ENCODE measurements at places on chromosomes 7 and 10.

- no peak for DNase-seq
- H3K4me3 ChIP-seq = no peak overlapping the region
- H3K27ac ChIP-seq = no peak overlapping the region
- no peaks in the 10 kb centered on the region for H3K4me1 ChIP-seq
- H3K36me3 ChIP-seq = no peaks in the 10 kb centered on the region
Observed at GRCh38 chr10:118776033-118776432, 21.3 kb upstream of the CACUL1 start.

- no peak overlapping the region for H3K4me3 ChIP-seq
- no peak for DNase-seq
- H3K36me3 ChIP-seq = no peaks in the 10 kb centered on the region
- H3K4me1 ChIP-seq = peaks cover 16% of the 10 kb centered on the region
Observed at GRCh38 chr10:28545967-28546644, 13.2 kb downstream of the WAC start.

- no peaks in the 10 kb centered on the region for H3K4me1 ChIP-seq
- H3K27ac ChIP-seq = no peak overlapping the region
- H3K4me3 ChIP-seq = no peak overlapping the region
Observed at GRCh38 chr7:26664735-26665416, 199.5 kb downstream of the SKAP2 start.

- peaks cover 21% of the 10 kb centered on the region for H3K27me3 ChIP-seq
- H3K27ac ChIP-seq = no peak overlapping the region
- no peak overlapping the region for H3K4me3 ChIP-seq
- H3K4me1 ChIP-seq = peaks cover 8% of the 10 kb centered on the region
Observed at GRCh38 chr10:3071405-3072198, 4.3 kb downstream of the PFKP start.

- no peaks in the 10 kb centered on the region for H3K36me3 ChIP-seq
- no peak for DNase-seq
- no peak overlapping the region for H3K4me3 ChIP-seq
- H3K27me3 ChIP-seq = peaks cover 25% of the 10 kb centered on the region
Observed at GRCh38 chr10:7428673-7429350, 18.0 kb upstream of the SFMBT2 start.

DNA sequence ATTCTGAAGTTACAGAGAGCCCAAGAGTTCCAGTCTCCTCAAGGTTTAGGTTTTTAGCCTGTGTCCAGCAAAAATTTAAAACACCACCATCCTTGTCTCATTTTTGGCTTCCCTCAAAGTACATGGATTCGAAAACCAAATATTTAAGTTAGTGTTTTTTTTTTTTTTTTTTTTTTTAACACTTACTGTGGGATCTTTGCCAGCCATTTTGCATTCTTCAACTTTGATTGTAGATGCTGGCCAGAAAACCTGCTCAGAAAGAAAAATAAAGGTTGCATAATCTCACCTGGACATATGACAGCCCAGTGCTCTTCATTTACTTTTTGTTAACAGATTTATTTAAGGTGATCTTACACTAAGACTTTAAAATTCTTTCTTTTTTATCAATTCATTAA is 91.6 kb downstream of the SEMA3C start:
- H3K27ac ChIP-seq = no peak overlapping the region
- H3K4me1 ChIP-seq = peaks cover 15% of the 10 kb centered on the region
- no peak overlapping the region for H3K4me3 ChIP-seq
- no peaks in the 10 kb centered on the region for H3K27me3 ChIP-seq

- DNase-seq = no peak
- no peaks in the 10 kb centered on the region for H3K27me3 ChIP-seq
- H3K4me1 ChIP-seq = peaks cover 22% of the 10 kb centered on the region
- H3K4me3 ChIP-seq = no peak overlapping the region
Observed at GRCh38 chr7:98771941-98772603, 97.7 kb downstream of the TMEM130 start.

- H3K27ac ChIP-seq = peak overlapping the region; percentile 99
- no peaks in the 10 kb centered on the region for H3K27me3 ChIP-seq
Observed at GRCh38 chr10:122113161-122113944, 124.4 kb downstream of the TACC2 start.

GRCh38 chr7:157898261-157898660 is 561.5 kb downstream of the DNAJB6 start:
- H3K4me1 ChIP-seq = no peaks in the 10 kb centered on the region
- no peaks in the 10 kb centered on the region for H3K27me3 ChIP-seq
- no peak for DNase-seq
- no peak overlapping the region for H3K27ac ChIP-seq

DNA sequence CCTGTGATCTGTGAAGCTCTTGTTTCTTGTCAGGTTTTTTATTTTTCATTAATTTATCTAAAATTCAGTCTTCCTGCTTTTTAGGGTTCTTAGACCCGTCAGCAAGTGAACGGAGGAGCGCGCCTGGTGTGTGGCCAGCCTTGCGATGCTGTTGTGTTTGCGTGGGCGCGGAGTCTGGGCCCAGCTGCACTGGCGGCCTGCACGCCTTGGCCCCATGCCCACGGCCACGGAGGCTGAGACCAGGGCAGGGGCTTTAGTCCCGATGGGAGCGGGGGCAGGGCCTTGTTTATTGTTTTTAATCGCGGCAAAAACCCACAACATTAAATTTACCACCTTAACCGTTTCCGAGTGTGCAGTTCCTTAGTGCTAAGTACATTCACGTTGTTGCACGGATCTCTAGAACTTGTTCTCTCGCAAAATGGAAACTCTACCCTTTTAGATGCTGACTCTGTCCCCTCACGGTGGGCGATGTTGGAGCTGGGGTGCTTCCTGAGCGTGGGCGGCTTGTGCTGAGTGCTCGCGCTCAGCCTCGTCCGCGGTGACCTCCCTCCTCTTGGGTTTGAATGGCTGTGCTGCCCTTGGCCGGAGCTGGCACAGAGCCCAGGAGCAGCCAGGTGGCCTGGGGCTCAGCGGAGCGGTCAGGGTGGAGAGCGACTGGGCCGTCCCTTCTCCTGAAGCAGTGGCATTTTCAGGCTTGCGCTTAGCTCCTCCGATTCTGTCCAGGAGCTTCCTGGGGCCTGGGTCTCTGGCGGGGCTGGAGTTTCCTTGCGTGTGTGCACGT is 69.1 kb downstream of the INPP5A start:
- no peaks in the 10 kb centered on the region for H3K27me3 ChIP-seq
- H3K4me3 ChIP-seq = no peak overlapping the region
- DNase-seq = no peak
- no peaks in the 10 kb centered on the region for H3K36me3 ChIP-seq
- no peak overlapping the region for H3K27ac ChIP-seq

DNA sequence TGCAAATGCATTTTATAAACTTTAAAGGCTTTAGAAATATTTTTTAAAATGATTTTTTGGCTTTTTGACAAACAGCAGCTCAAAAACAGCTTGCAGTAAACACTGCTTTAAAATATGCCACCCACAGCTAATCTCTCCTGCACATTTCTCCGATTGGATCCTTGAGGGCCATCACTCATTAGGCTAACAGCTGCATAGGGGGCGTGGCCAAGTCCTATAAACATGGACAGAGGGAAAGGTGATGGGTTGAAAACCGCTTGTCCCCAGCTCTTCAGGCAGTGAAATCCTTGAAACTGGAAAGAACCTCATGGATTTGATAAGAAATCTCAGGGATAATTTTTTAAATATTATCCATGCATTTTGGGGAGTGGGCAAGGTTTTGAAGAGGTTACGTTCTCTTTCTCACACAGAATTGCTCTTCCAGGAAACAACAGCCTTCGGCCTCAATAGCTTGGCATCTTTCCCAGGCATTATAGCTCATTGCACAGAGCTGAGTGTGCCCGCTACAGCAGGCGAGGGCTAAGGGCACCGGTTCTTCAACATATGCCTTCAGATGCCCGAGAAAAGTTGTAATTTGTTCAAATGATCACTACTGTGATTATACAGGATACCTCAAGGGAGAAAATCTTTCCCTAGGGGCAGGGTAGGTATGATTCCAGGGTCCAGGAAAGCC is 1.7 kb downstream of the PLEKHS1 start:
- no peaks in the 10 kb centered on the region for H3K4me1 ChIP-seq
- H3K27ac ChIP-seq = no peak overlapping the region
- no peaks in the 10 kb centered on the region for H3K36me3 ChIP-seq
- H3K4me3 ChIP-seq = no peak overlapping the region
- H3K27me3 ChIP-seq = no peaks in the 10 kb centered on the region

- no peak overlapping the region for H3K4me3 ChIP-seq
- H3K27ac ChIP-seq = no peak overlapping the region
- peaks cover 5% of the 10 kb centered on the region for H3K4me1 ChIP-seq
- no peak for DNase-seq
- H3K36me3 ChIP-seq = no peaks in the 10 kb centered on the region
Observed at GRCh38 chr10:86792461-86793167, 36.2 kb downstream of the BMPR1A start.

DNA sequence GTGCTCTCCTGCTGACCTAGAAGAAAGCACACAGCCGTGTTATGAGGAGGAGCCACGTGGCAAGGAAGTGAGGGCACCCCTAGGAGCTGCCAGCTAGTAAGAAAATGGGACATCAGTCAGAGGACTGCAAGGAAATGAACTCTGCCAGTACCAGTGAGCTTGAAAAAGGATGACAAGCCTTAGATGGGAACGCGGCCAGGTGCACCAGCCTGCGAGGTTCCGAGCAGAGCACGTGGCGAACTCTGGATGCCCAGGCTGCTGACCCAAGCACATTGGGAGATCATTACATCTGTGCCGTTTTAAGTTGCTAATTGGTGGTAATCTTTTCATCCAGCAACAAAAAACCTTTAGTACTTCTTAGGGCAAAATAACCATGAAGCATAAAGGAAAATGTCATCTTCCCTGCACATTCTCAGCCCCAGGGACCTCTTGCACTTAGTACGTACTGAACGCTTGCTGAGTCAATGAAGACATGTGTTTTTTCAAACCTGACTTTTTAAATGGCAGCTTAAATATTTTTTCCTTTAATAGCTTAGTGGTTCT is 69.4 kb downstream of the AMZ1 start:
- no peaks in the 10 kb centered on the region for H3K27me3 ChIP-seq
- peak; percentile 30 for DNase-seq
- H3K4me3 ChIP-seq = no peak overlapping the region
- peak overlapping the region; percentile 87 for H3K27ac ChIP-seq
- peaks cover 27% of the 10 kb centered on the region for H3K4me1 ChIP-seq

DNA sequence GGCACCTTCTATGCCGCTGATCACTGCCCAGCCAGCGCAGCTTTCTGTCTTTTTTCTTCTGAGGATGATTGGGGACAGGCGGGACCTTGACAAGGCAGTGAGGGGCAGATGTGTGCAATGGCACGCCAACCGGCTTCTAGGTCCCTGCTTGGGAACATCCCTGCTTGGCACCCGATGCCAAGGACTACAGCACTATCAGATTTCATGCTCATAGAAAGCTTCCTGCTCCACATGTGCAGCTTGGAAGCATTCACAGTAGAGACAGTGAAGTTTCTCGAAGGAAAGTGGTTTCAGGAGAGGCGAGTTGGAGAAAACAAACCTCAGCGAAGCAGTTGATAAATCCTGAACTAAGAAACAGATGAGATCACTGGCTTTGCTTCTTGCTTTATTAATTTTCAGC is 267.5 kb upstream of the HABP2 start:
- DNase-seq = no peak
- no peaks in the 10 kb centered on the region for H3K36me3 ChIP-seq
- no peaks in the 10 kb centered on the region for H3K4me1 ChIP-seq
- H3K27me3 ChIP-seq = no peaks in the 10 kb centered on the region

- H3K4me3 ChIP-seq = no peak overlapping the region
- no peak for DNase-seq
- peaks cover 11% of the 10 kb centered on the region for H3K4me1 ChIP-seq
- no peaks in the 10 kb centered on the region for H3K36me3 ChIP-seq
Observed at GRCh38 chr10:116715341-116715740, 27.0 kb downstream of the HSPA12A start.

- DNase-seq = no peak
- no peak overlapping the region for H3K4me3 ChIP-seq
- no peaks in the 10 kb centered on the region for H3K36me3 ChIP-seq
- H3K27ac ChIP-seq = no peak overlapping the region
Observed at GRCh38 chr7:74223711-74224510, 14.1 kb downstream of the LAT2 start.

GRCh38 chr10:133379801-133380666 is 972 bp downstream of the PAOX start:
- peak overlapping the region; percentile 98 for H3K4me3 ChIP-seq
- no peaks in the 10 kb centered on the region for H3K27me3 ChIP-seq
- no peak for DNase-seq
- peak overlapping the region; percentile 84 for H3K27ac ChIP-seq

GRCh38 chr7:91660734-91661356 is 219.7 kb downstream of the MTERF1 start:
- H3K27me3 ChIP-seq = no peaks in the 10 kb centered on the region
- peaks cover 6% of the 10 kb centered on the region for H3K4me1 ChIP-seq
- H3K36me3 ChIP-seq = no peaks in the 10 kb centered on the region
- no peak overlapping the region for H3K27ac ChIP-seq
- DNase-seq = no peak

DNA sequence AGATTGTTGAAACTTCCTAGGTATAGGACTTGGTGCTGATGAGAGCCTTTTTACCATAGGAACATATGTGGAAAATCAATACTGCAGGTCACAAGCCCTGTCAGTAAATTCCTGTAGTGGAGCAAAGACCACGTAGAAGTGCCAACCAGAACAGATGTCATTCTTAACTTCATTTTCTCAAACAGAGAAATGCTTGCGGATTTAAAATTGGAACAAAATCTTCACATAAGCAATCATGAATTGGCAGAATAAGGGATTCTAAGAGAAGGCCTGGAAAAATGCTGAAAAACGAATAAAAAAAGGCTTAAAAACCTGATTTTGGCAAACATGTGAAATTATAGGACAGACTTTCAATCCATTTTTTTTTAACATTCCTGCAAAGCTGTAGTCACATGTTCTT is 80.8 kb upstream of the SMIM30 start:
- no peak overlapping the region for H3K27ac ChIP-seq
- no peaks in the 10 kb centered on the region for H3K4me1 ChIP-seq
- DNase-seq = no peak
- H3K36me3 ChIP-seq = no peaks in the 10 kb centered on the region

- DNase-seq = no peak
- H3K4me3 ChIP-seq = no peak overlapping the region
- no peak overlapping the region for H3K27ac ChIP-seq
- H3K4me1 ChIP-seq = no peaks in the 10 kb centered on the region
Observed at GRCh38 chr10:75302029-75302428, 66.3 kb upstream of the COMTD1 start.

- peaks cover 22% of the 10 kb centered on the region for H3K4me1 ChIP-seq
- H3K27ac ChIP-seq = no peak overlapping the region
- H3K4me3 ChIP-seq = no peak overlapping the region
- H3K36me3 ChIP-seq = no peaks in the 10 kb centered on the region
- DNase-seq = no peak
- H3K27me3 ChIP-seq = no peaks in the 10 kb centered on the region
Observed at GRCh38 chr7:155228894-155229293, 68.8 kb upstream of the INSIG1 start.

GRCh38 chr10:108801775-108802517 is 1121.4 kb downstream of the XPNPEP1 start:
- no peaks in the 10 kb centered on the region for H3K4me1 ChIP-seq
- H3K4me3 ChIP-seq = no peak overlapping the region
- peak overlapping the region; percentile 53 for H3K27ac ChIP-seq

GRCh38 chr7:156309016-156309620 is 331.5 kb upstream of the RNF32 start:
- H3K27me3 ChIP-seq = no peaks in the 10 kb centered on the region
- no peak for DNase-seq
- H3K4me1 ChIP-seq = no peaks in the 10 kb centered on the region
- no peak overlapping the region for H3K4me3 ChIP-seq

Measured in hepatocyte (in vitro differentiated cells).